ENCODE measurements at places on chromosomes 1 and 21. TPM values are rescaled to one million over a fixed set of nuclear protein-coding genes. Genes with fewer than 3 reads are reported as not detected.

The LDLRAD2 gene
- 2.8 TPM for total RNA-seq

The NPHP4 gene
- 6.3 TPM for total RNA-seq

The LCE2B gene
- not detected for total RNA-seq

The MORC3 gene
- 74.1 TPM for total RNA-seq
